ENCODE measurements at places on chromosomes 5 and 9.

DNA sequence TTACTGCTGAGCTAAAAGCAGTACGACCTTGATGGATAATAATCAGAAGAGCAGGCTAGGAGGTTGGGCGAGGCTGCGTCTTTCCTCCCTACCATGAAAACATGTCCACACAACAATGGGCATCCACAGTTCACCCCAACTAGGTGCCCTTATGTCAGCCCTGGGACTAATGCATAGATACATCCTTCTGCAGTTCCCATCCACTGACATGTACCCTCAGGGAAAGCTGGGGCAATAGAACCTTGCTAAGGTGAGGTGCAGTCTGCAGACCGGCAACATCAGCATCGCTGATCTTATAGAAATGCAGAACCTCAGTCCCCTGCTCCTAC, 697 bp upstream of the PRUNE2 start:
- DNase-seq: no peak

GRCh38 chr5:11268891-11269290, 507.9 kb upstream of the DAP start:
- DNase-seq: no peak

- no peak for DNase-seq
These were observed 784.6 kb upstream of the ZNF608 start for GRCh38 chr5:125530833-125531615.

GRCh38 chr5:64811050-64811640, 42.4 kb downstream of the CWC27 start:
- DNase-seq: peak; percentile 61

- no peak for DNase-seq
These were observed 23.1 kb downstream of the LNPEP start for GRCh38 chr5:96958977-96959376.
